NCI-H526 (cell line): ENCODE measurements at places on chromosomes 4 and X.

- DNase-seq, result peak; percentile 45
Measured at GRCh38 chr4:73446336-73446938, 10.4 kb downstream of the AFP start.

- DNase-seq, result peak; percentile 88
Measured at GRCh38 chr4:93983140-93983539, 154.6 kb downstream of the ATOH1 start.

DNA sequence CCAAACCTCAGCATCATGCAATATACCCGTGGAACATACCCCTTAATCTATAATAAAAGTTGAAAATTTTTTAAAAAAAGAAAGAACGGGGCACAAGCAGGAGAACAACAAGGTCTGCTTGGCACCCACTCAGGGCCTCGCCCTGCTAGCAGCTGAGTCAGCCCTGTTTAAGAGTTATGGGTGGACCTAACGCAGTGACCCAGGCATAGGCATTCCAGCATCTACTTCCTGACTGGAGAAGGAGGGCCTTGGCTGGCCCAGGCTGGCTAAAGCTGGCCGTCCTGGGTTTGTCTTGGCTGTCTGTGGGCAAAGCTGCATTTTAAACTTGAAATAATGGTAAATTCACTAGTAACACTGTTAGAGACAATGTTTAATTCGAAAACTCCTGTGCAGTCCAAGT is 236.7 kb upstream of the PGRMC2 start:
- no peak for DNase-seq

GRCh38 chrX:24242649-24243175 is 71.2 kb downstream of the SUPT20HL2 start:
- DNase-seq, result peak; percentile 18

DNA sequence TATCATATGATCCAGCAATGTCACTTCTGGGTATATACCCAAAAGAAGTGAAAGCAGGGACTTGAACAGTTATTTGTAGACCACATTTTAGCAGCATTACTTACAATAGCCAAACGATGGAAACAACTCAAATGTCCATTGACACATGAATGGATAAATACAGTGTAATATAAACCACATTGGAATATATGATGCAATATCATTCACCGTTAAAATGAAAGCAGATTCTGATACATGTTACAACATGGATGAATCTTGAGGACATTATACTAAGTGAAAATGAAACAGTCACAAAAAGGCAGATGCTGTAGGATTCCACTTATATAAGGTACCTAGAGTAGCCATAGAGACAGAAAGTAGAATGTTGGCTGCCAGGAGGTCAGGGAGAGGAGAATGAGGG is 130.5 kb upstream of the SMAD1 start:
- no peak for DNase-seq

DNA sequence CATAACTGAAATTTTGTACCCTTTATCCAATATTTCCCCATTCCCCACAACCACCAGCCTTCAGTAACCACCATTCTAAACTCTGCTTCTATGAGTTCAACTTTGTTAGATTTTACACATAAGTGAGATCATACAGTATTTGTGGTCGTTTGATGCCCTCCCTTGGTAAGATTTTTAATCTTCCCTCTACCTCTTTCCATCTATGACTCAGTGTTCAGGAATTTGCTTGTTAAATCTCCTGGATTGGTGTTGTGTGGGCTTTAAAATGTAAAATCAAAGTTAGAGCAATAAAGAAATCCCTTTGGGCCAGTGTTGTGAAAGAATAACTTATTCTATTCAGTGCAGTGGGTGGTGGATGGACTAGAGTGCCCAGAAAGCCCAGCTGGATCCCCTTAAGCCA is 37.4 kb downstream of the SLC16A2 start:
- no peak for DNase-seq

DNA sequence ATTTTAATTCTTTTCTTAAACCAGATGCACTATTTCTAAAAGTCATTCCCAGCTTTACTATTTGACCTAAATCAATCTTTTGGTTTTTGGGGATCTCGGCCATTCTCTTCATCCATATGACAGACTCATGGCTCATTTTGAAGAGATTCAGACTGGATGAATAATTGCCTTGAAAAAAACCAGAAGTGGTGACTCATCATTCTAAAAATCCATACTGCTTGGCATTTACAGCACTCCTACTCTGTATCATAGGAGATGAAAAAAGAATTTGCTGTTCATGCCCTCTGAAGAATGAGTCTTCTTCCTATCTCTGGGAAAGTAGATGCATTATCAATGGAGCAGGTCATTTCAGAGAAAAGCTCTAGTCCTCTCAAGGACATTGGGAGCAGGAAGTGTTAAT is 220.5 kb upstream of the RPS6KA3 start:
- no peak for DNase-seq

DNA sequence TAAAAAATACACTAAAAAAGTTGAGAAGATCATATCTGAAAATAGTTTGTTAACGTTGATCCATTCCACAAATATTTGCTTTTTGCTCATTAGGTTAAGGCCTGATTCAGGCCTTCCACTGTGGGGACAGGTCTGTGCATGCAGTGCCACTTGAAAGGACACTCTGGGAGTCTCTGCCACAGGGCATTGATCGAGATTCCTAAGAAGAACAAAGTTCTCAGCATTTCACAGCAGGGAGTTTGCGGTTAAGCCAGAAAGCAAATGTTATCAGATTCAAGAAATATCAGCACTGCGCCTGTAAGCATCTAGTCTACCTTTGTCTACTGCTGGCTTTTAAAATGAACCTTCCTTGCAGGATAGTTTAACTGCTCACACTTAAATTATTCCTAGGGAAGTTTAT is 62.2 kb upstream of the TNIP3 start:
- no peak for DNase-seq

DNA sequence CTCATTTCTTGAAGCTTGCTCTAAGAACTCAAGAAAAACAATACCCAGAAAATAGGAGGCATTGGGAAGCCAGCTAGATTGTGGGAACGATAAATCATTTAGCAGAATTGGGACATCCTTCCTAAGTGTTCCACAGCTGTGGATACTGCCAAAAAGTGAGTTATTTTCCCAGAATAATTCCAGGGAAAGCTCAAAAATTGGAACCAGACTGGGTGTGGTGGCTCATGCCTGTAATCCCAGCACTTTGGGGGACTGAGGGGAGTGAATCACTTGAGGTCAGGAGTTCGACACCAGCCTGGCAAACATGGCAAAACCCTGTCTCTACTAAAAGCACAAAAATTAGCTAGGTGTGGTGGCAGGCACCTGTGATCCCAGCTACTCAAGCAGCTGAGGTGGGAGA is 68.2 kb upstream of the GK2 start:
- DNase-seq, result no peak

DNA sequence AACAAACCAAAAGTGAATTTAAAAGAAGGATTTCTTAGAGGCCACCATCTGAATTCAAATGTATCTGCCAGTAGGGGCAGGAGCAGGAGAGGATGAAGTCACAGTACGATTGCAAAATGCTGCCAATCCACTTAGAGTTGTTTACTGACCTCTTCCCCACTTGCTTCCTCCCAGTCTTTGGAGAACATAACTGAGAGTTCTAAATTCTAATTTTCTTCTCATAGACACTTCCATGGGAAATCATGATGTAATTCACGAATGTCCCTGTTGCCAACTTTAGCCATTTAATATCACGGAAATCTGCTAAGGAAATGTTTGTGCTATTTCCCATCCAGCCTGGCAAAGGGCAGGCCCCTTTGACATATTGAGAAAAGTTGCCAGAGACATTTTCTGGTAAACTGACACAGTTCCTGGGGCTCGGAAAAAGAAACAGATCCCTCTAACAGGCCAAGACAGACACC is 33.6 kb upstream of the NOCT start:
- no peak for DNase-seq

DNA sequence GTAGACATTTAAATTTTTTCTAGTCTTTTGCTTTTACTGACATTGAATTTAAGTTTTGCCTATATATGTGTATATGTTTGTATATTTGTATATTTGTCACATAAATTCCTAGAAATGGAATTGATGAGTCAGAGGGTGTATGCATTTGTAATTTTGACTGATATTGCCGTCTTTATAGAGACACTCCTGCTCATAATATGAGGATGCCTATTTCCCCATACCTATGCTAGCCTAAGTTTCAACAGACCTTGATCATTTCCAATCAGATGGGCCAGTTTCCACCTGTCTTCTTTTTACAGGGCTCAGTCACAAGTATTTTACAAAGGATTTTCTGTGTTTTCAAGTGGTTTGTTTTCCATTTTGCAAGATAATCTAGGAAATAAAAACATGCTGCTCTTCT is 10.8 kb downstream of the PDLIM5 start:
- DNase-seq, result no peak

DNA sequence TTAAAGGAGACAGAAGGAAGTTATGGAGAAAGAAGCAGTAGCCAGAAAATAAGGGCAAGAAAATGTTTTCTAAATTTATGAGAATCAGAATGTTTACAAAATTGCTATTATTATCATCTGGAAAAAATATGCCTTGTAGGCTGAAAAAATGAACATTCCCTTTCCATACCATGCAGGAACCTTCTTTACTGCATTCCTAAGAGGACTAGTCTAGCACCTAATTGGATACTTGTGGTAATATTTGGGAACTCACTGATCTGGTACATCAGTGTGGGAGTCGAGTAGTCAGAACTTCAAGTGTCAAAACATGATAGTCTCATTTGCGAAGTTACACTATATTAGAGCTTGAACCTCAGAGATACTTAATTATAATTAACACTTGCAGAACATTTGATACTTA is 51.9 kb downstream of the TET2 start:
- no peak for DNase-seq

GRCh38 chr4:111512081-111512783 is 633.0 kb upstream of the FAM241A start:
- DNase-seq, result no peak

GRCh38 chrX:149938881-149939654 is 777 bp upstream of the EOLA2 start:
- DNase-seq, result peak; percentile 99

GRCh38 chr4:108484187-108484586 is 136.2 kb upstream of the RPL34 start:
- no peak for DNase-seq

- no peak for DNase-seq
Measured at GRCh38 chrX:69034451-69034850, 130.8 kb downstream of the PJA1 start.

DNA sequence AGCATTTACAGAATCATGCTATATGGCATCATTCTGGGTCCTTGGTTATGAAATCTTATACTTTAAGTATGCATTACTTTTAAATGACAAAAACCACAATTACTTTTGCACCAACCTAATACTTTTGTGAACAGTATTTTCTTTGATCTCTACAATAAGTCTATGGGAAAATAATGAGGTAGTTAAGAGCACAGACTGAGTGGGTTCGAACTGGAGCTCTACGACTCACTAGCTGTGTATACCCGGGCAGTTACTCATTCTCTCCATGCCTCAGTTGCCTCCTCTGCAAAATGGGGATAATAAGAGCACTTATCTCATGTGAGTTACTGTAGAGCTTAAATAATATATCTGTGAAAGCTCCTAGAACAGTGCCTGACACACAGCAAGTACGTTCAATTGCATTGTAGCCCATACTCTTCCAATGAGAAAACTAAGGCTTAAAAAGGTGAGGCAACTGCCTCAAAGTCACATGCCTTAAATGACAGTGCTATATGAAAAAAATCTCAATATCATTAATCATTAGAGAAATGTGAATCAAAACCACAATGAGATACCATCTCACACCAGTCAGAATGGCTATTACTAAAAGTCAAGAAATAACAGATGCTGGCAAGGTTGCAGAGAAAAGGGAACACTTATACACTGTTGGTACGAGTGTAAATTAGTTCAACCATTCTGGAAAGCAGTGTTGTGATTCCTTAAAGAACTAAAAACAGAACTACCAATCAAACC is 151.5 kb downstream of the CHIC2 start:
- DNase-seq, result no peak

GRCh38 chr4:123043013-123043412 is 120.6 kb upstream of the NUDT6 start:
- DNase-seq, result no peak
